ENCODE measurements at places on chromosomes 16 and 17.
A peak's percentile ranks its signal among the peaks of the same experiment; 100 is the strongest.

DNA sequence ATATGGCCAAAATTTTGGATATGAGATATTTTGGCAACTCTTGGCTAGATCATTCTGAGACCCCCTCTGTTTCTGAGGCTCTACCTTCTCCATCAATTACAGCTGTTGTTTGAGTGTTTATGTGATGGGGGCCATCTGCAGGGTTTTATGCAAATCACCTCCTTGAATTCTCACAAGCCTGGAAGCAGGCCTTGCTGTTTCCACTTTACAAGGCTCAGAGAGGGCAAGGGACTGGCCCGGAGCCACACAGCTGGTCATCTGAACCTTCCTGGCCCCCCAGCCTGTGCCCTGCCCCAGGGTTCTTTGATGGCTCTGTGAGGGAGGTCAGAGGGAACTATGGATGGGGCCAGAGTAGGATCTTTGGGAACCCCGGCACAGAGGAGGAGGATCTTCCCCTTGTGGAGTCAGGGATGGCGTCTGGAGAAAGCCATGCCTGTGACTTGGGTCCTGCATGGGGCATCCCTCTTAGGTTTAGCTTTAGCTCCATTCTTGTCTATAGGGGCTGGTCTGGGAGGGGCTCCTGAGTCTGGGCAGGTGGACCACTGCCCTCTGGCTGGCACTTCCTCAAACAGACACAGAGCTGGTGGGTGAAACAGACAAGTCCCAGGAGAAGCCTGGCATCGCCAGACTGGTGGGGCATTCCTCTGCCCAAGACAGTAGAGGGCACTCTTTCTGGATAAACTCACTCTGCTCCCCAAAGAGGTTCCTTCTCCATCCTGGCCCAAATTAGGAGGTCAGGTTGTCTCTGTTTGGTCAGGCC, 26.2 kb downstream of the IL21R start:
- DNase-seq: no peak

GRCh38 chr17:4234401-4234800, 29.4 kb downstream of the ANKFY1 start:
- no peak for DNase-seq

DNA sequence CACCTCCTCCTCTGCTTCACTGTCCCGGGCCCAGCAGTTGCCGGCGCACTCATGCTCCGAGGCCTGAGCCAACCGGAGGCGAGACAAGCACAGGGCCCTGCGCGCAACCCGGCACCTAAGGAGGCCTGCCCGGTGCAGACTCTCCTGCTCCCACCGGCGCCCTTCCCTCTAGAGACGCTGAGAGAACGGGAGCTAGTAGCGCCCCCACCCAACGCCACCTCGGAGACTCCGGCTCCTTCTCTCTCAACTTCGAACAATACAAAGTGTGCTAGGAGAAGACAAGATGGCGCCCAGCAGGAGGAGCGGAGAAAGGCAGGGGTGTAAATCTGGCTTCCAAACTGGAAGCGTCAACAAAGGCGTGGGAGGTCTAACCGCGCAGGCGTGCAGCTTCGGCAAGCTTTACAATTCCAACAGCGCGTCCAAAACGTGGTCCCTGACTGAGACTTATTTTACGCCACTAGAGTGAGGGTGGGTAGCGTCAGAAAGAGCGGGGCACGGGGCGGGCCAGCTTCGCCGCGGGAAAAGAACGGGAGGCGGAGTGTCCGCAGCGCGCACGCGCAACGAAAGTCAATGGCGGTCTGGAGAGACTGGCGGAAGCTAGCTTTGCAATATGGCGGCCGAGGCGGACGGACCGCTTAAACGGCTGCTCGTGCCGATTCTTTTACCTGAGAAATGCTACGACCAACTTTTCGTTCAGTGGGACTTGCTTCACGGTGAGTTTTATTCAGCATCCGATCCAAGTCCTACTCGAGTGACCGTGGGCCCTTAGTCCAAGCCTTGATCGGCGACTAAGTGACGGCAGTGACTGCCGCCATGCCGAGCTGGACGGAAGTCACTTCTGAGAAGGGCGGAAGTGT, at the start of gene MPDU1:
TSS of gene MPDU1 (plus strand) at position 600 of the 857 bp plus-strand sequence. CDS start at position 611, 11 bp downstream.
- DNase-seq: peak; percentile 72

DNA sequence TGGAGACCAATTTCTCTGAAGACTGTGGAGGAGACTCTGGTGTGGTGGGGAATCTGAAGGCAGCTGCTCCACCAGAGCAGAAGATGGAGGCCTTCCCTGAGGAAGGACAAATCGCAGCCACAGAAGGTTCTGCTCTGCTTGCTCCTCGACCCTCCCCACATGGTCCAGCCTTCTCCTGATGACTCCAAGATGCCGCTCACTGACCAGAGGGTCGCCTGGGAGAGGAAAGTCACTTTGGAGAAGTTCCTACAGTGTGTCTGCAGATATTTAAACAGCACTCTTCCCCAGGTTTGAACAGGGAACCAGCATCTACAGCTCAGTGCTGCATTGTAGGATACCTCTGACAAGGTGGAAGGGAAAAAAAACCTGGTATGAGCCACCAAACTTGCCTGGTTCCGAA, 21.0 kb upstream of the SUPT4H1 start:
- DNase-seq: no peak

DNA sequence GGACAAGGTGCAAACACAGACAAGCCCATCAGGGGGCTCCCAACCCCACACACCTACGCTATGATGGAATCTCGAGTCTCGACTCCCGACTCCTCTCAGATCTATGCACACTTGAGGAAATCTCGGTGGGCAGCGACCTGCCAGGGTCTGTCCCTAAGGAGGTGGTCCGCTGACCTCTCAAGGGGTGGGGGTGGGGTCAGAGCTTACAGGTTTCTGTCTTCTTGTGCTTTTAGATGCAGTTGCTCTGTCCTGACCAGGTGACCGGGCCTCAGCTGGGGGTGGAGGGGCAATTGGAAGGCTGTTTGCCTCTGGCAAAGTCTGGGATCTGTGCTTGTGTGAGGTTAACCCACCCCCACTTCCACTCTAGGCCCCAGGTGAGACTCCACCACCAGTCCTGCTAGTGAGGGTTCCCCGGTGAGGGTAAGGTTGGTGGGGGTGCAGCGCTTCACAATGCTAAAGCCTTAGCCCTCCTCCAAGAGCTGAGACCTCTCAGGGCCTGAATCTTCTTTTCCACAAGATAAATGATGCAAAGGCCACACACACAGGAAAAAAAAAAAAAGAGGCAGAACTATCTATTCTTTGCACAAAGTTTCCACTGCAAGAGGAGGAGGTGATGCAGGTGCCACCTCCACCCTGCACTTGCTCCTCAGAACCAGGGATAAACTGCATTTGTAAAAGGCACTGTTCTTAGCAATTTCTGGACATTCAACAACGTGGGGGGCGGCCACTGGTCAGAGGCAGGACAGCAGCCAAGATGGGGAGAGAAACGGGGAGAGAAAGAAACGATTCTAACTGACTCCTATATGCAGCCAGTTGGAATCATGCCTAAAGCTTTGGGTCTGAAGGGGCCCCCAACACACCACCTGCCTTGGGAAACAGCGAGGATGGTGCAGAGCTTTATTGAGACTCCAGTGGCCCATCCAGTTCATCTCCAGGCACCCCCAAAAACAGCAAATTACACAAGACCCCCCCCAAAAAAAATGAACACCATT, 4.1 kb downstream of the CISD3 start:
- DNase-seq: no peak

DNA sequence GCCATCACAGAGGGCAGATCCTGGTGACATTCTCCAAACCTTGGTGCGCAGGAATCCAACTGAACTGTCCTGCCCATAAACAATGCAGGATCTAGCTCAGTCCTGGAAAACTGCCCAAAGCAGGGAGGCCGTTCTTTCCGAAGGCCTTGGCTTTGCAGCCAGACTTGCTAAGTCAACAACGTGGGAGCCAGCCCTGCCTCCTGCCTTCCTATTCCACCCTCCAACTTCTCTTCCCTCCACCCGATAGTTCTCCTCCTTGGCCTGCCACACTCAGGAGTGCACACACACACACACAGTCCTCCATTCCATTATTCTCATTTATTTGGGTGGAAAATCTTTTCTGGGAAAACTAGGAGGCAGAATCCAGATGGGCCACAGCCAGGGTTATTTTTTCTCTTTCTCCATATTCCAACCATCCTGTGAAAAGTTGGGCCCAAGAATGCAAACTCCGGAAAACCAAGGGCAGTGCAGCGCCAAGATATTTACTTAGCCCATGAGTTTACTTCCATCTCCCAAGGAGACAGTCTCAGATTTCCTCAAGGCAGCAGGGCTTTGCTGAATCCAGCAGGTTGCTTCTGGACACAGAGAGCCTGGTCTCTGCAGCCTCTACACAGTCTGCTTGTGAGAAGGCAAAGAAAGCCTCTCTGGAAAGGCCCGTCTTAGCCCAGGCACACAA, 15.8 kb downstream of the COPRS start:
- no peak for DNase-seq

GRCh38 chr16:86573215-86573614, 5.1 kb upstream of the FOXL1 start:
- DNase-seq: no peak

GRCh38 chr17:66543526-66543925, 241.1 kb downstream of the PRKCA start:
- DNase-seq: no peak

- DNase-seq: no peak
Observed at GRCh38 chr16:54817432-54817831, 113.2 kb upstream of the IRX5 start.

DNA sequence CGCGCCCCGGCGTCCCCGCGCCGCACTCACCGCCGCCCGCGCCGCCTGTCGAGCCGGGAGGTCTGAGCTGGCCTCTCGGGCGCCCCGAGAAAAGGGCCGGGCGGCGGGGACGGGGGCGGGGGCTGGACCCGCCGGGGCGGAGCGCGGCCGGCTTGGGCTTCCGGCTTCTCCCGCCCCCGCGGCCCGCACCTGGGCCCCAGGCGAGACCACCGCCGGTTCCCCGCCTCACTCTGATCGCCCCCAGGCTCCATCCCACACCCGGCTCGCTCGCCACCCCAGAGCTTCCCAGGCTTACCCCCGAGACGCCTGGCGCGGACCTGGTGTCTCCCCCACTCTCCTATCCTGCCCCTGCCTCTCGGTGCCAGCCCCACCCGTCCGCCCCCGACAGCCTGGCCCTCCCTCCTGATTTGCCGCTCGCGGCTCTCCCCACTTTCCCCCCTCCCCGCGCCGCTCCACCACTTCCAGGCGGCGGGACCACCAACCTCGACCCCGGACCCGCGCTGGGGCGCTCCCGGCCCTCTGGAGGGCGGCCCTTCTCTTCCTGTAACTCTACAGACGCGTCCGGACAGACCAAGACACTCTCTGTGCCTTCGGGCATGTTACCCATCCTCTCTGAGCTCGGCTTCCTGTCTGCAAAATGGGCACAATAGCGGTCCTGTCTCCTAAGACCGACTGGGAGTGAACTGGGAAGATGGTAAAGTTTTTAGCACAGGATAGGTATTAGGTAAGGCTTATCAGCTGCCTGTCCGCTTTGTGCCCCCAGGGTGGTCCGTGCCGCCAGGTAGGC, at the start of gene LITAF:
TSS of gene LITAF (minus strand) at position 64 of the 787 bp plus-strand sequence. CDS start 30,189 bp downstream, outside the sequence.
- DNase-seq: peak; percentile 73

DNA sequence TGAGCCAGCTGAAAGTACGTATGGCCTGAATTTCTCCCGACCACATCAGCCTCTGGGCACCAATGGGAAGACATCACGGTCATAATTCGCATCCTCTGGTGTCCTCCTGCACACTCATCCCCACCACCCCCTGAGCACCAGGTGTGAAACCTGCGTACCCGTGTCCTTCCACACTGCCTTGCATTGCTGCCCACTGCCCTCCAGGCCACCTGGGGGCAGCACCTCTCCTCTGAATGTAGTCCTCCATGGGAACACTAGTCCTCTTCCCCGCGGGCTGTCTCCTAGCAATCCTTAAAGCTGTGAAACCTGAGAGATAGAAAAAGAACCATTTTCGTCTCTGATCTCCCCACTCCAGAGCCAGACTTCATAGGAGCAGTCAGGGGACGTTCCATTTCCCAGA, 125.5 kb downstream of the ZNF18 start:
- no peak for DNase-seq

GRCh38 chr16:55655897-55656681, at the start of gene SLC6A2:
TSS of gene SLC6A2 (plus strand) at chr16:55655988. CDS start at chr16:55656695, 707 bp downstream.
- DNase-seq: no peak

DNA sequence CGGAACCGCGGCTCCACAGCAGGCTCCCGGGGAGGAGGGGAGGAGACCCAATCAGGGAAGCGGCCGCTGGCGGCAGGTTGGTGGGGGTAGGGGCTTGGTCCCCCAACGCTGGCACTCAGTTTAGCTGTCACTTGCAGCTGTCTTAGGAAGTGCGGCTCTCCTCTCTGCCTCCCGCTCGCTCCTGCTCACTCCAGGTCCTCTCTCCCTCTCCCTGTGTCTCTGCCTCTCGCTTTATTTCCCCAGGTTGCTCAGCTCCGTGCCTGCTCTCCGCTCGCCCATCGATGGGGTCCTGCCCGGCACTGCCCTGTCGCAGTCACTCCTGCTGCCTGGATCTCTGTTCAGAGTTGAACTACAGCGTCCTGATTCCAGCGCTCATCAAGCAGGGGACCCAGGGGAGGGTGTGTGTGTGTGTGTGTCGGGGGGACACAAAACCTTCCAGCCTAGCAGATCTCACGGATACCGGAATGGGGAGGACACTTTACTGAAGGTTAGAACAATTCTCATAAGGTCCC, 145.6 kb downstream of the ENGASE start:
- no peak for DNase-seq

DNA sequence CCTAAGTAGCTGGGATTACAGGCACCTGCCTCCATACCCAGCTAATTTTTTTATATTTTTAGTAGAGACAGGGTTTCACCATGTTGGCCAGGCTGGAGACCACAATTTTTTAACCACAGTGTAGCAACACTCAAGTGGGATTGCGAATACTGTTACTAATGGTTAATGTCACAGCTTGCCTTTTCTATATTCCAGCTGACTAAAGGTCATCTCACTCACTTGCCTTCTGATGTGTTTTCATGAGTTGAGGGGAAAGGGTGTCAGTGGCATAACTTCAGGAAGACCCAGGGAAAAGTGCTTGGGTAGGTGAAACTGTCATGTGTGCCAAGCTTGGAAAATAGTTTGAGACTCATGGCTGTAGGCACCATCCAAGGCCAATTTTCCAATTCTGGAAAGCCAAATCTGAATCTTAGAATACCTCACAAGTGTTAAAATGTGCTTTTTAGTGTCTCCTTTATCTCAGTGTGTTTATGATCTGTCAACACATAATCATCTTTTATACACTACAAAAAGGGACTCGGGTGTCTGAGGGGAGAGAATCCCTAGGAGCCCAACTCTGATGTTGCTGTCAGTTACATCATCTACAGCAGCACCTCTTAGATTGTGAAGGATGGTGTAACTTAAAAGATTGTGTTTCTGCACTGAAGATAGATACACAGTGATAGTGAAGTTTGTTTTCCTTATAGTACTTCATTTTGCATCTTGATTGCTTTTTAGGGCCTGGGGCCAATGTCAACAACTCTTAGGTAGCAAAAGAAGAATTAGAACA, 27.1 kb downstream of the OGFOD1 start:
- no peak for DNase-seq

- no peak for DNase-seq
Observed at GRCh38 chr17:46796524-46796923, 22.0 kb downstream of the WNT3 start.

GRCh38 chr17:17668775-17669579, 12.3 kb upstream of the RAI1 start:
- DNase-seq: no peak

DNA sequence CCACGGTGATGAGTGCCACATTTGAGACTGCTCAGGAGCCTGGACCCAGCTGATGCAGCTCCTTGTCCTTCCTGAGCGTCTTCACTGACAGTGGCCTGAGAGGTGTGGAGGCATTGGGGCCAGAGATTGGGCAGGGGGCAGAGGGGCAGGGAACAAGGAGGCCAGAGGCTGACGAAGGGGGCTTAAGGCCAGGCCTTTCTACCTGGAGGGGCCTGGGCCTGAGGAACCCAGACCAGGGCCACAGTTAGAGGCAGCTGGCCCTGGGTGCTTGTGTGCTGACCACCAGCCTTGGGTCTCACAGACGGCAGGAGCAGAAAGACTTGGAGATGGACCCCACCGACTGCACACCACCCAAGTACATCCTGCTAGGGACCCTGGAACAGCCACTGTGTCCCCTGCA, 168.2 kb upstream of the ZNF267 start:
- no peak for DNase-seq
